ENCODE measurements at places on chromosomes 13 and 19.

- no peak for DNase-seq
Measured at GRCh38 chr19:246551-246950, 44.7 kb downstream of the PLPP2 start.

- DNase-seq, result peak; percentile 70
Measured at GRCh38 chr13:43786766-43787517, at the start of gene ENOX1. Gene ENOX1 (minus strand): TSS chr13:43786972.

GRCh38 chr19:16368385-16369305 lies 44.0 kb downstream of the KLF2 start:
- no peak for DNase-seq

DNA sequence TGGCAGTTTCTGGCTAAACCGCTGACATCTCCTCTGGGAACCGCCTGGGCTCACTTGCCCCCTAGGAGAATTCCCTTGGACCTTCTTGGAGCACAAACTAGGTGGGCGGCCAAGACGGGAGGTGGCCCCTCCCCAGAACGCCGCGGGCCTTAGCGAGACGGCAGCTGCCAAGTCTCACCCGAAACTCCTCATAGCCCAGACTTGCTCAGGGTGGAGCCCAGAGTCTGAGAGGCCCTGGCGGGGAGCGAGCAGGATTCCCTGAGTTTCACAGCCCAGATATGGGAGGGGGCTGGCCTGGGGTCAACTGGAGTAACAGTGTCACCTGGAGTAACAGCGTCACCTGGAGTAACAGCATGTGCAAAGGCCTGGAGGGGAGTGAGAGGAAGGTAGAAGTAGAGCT lies 10.1 kb downstream of the TINCR start:
- DNase-seq, result no peak

DNA sequence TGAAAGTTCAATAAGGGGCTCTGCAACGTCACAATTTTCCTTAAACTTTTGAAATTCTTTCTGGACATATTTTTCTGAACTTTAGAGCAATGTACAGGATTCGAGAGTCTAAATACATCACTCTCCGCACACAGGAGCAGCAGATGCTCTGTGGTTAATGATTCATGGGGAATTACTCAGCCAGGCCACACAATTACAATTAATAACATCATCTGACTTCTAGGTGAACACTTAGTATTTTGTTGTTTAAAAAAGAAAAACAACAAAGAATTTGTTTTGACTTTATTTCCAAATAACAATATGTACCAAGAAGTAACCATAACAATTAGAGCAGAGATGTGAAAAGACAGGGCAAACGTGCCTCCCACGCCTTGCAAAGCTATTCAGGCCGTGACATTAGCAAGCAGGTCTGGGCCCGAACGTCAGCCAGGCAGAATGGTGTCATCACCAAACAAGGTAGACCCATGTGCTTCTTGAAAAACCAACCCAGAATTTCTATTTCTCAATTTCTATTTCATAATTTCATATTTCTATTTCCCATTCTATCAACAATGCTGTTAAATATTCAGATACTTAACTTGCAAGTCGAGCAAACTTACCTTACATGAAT lies 236.3 kb downstream of the COL4A1 start:
- peak; percentile 53 for DNase-seq

GRCh38 chr13:72023895-72024294 lies 156.9 kb upstream of the DACH1 start:
- no peak for DNase-seq

GRCh38 chr13:93320942-93321341 lies 94.3 kb downstream of the GPC6 start:
- DNase-seq, result no peak

- DNase-seq, result no peak
Measured at GRCh38 chr13:77893066-77893465, 25.6 kb downstream of the EDNRB start.
